ENCODE measurements at places on chromosomes 2 and 18.

DNA sequence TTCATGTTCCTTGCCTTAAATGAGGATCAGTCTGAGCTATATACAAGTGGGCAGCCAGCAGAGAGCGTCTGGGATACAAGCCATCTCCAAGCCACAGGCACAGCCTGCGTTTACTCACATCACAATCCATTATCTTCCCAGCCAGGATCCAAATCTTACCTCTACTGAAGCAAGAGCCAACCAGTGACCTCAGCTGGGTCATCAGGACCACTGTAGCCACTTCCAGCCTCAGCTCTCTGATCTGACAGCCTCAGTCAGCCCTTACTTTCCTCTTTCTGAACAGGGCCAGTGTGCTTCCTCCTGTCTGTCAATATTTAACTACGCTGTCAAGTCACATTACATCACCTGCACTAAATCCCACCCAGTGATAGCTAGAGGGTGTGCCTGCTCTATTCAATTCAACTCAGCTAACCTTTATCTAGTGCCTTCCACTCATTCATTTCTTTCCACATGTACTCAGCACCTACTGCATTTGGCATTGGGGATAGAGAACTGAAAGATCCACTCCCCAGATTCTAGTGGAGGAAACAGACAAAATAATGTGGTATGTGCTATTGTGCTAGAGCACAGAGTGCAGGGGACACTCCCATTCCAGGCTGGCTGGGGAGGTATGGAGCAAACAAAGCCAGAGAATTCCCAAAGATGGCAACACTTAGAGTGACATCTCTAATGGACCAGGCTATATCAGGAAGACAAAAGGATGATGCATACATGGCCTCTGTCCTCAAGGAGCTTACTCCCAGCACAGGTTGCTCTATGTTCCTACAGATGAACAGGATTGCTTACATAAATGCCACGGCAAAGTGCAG is 146.5 kb downstream of the NCKAP5 start:
- DNase-seq: no peak

- DNase-seq: no peak
Observed at GRCh38 chr18:75003764-75004690, 204.9 kb downstream of the PTGR3 start.

DNA sequence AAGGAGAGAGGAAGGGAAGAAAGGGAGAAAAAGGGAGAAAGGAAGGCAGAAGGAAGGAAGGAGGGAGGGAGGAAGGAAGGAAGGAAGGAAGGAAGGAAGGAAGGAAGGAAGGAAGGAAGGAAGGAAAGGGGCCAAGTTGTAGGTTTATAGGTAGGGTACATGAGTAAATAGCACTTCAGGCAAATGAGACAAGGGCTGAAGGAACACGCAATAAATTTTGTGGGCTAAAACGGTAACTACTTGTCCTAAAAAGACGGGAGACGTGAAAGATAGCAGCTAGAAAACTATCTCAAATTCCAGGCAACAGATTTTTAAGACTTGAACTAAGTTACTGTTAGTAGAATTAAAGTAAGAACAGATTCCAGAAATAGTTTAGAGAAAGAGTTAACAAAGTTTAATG is 129.3 kb upstream of the XIRP2 start:
- no peak for DNase-seq

DNA sequence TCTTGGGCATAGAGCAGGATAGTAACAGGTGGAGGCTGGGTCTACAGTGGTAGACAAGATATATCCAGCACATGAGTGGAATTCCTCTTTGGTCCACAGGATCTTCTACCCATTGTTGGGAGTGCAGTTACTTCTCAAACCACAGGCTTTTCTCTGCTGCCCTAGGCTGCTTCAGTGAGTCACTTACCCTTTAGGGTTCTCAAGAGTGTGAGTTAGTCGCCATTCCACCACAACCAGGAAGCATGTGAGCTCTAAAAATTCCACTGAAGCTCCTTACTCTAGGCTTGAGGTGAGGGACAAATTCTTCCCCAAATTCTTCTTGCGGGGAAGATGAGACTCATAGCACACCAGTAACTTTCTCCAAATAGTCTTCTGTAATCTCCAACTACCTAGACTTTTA is 189.4 kb downstream of the PLCL1 start:
- DNase-seq: no peak

DNA sequence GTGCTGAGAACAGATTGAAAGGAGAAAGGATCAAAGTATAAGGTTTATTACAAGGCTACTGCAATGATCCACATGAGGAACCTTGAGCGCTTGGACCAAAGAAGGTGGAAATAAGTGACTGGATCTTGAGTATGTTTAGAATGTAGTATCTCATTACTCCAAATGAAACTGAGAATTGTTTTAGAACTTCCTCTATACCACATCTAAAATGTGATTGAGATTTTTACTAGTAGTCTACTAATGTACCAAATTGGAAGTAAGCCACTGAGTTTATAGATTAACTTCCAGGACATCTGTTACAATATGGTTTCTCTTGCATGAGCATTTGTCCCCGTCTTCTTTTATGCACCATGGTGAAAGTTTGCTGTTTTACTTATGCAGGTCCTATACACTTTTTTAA is 300.5 kb downstream of the SUCLG1 start:
- no peak for DNase-seq

GRCh38 chr2:12587228-12587627 is 129.5 kb upstream of the TRIB2 start:
- no peak for DNase-seq

- DNase-seq: no peak
Observed at GRCh38 chr18:57518533-57518932, 68.0 kb downstream of the FECH start.

GRCh38 chr2:24816884-24817283 is 23.7 kb downstream of the CENPO start:
- DNase-seq: no peak

DNA sequence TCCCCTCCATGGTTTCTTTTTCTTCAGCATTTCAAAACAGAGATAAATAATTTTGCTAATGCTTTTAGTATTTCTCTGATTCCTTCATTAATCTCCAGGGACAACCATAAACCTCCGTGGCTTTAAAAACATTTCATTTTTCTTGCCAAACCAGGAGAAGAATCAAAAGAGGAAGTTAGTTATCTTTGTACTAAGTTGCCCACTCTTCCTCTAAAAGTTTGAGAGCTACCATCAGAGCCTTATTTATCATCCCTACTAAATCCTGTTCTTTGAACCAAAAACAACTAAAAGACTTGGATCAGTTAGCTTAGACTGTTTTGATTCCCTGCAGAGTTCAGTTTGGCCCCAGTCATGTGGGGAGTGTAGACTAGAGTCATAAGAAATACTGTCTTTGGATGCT is 208.4 kb downstream of the SETBP1 start:
- DNase-seq: no peak

DNA sequence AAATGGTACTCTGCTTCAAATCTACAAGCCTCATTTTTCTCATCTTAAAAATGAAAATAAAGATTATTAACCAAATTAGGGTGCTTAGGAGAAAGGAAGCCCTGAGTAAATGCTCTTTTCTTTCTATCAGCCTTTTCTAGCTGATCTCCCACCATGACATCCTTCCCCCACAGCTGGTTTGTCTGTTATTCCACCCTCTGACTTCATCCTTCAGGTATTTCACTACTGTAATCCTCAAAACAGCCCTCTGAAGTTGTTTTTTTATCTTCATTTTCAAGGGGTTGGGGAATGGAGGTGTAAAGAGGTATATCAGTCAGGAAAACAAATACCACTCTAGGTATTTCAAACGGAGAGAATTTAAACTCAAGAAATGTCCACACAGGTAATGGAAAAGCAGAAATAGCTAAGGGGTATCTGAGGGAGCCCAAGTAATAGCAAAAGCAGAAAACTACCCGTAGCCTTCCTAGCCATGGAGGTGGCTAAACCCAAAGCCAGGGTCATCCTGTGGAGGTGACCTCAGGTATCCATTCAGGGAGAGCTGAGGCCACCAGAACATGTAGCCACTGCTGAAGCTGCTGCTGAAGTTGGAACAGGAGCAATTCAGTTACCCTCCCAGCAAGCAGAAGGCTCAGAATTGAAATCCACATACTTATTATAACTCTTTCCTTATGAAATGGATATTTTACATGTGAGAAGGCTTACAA is 990.9 kb upstream of the ACVR2A start:
- no peak for DNase-seq

GRCh38 chr18:4144201-4144600 is 310.9 kb downstream of the DLGAP1 start:
- no peak for DNase-seq

GRCh38 chr2:88606371-88607030 is 20.8 kb downstream of the EIF2AK3 start:
- no peak for DNase-seq
